ENCODE measurements at places on chromosomes 12 and 14. TPM values are rescaled to one million over a fixed set of nuclear protein-coding genes. Genes with fewer than 3 reads are reported as not detected.
A peak's percentile ranks its signal among the peaks of the same experiment; 100 is the strongest.

DNA sequence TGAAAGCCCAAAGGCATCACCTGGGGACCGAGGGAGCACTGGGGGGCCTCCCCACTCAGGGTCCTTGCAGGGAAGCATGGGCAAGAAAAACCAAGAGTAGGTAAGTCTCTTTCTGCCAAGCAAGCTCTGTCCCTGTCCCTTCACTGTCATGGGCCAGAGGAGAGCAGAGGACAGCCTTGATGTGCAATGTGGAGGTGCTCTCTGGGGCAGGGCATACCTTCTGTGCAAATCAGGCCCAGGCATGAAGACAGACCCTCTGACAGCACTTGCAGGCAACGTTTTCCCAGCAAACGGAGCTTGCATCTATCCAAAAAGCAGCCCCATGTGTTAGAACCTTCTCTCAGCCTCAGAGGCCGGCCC is 192.5 kb upstream of the PWP1 start:
- no peak for ATAC-seq

- no peak for ATAC-seq
Observed at GRCh38 chr12:11834104-11834812, 184.8 kb downstream of the ETV6 start.

GRCh38 chr14:42806909-42807315 is 1200.2 kb downstream of the LRFN5 start:
- no peak for ATAC-seq

DNA sequence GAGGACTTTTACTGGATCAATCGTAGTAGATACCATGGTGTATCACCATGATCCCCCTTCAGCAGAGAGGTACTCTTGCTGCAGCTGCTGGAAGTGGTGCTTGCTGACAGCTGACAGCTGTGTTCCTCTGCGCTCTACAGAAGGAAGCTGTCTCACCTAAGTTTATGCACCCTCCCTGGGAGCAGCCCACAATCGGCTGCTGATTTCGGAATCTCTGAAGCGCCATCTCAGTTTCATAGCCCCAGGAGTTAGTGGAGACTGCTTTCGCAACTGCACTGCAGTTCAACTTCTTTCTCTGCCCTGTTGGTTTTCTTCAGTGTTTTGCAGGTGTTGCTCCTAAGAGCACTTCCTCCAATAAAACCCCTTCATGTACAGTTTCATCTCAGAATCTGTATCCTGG is 237.9 kb downstream of the PAWR start:
- no peak for ATAC-seq

GRCh38 chr12:108752387-108752786 is 21.1 kb upstream of the CORO1C start:
- no peak for ATAC-seq

DNA sequence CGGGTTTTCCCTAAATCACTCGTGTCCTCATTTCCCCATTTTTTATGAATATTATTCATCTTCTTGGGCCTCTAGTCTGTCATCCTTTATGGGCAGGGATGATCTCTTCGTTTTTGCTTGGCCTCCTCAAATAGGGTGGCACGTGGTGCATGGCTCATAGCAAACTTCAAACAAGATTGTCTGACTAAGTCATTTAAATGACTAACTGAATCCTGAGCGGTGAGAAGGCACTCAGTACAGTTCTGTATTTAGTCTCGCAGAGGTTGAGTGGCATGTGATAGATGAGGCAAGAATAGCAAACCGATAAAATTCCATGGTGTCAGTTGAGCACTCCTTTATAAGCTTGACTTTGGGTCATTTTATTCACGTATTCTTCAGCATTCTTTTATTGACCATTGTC is 5.7 kb upstream of the JDP2 start:
- ATAC-seq: no peak

- ATAC-seq: no peak
Observed at GRCh38 chr12:6145564-6145963, 21.1 kb upstream of the VWF start.

DNA sequence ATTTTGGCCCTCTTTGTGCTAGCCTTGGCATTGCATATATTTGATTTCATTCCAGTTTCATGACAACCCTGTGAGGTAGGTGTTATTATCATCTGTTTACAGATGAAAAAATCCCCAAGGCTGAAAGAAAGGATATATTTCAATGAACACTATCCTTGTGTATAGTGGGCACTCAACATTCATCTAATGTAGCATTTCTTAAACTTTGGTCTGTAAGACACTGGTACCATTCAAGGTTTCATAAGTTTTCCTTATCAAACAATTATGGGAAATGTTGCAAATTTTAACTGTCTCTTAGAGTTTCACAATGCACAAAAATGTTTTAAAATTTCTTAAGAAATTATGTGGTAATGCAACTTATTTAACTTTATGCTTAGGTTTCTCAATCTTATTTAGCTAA is 44.3 kb downstream of the ATP23 start:
- no peak for ATAC-seq

PTPRB gene
- total RNA-seq: 0.97 TPM

DNA sequence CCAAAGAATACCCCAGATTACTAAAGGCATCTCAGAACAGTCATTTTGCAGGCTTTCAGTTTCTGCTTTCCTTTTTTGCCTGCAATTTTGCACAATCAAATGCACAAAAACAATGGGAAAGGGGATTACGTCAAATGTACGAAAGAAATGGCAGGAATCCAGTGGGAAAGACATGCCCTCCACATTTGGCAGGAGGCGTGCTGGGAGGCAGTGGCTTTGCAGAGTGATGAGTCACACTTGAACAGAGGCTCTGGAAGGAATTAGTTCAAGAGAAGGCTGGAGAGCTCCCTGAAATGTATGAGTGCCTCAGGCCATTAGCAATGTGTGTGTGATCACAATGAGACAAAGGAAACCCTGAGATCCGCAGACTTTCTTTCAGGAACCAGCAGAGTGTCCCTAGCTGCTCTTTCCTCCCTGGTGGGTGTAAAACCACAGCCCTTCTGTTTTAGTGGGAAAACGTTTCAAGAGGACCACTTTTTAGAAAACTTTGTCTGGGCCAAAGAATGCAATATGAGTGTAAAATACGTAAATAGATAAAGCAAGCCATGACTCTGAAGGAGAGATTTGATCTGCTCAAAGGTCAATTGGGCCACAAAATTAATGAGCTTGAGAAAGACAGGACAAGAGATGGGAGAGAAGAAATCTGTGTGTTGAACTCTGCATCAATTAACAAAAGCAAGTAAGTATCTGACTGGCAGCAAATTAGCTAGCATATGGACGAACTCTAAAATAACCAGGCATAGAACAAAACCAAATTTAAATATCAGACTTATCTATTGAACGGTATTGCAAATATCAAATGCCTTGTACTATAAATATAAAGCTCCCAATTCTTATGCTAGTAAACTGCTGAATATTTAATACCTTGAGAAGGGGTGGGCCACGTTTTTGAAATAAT is 155.4 kb upstream of the PDE3A start:
- peak; percentile 99 for ATAC-seq

DNA sequence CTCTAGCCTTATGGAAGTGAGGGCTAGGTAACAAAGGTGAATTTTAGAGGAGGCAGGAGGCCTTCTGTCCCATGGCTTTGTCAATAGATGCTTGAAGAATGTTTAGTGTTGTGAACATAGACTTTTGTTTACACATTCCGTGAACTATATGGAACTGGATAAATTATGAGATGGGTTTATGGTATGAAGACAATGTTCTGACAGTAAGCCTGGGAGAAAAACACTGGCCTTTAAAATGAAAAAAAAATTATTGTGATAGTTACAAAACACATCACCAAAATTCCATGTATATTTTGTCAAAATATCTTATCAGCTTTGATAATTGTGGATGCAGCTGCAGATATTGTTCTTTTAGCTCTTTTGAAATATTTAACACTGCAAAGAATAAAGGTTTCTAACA is 251.5 kb upstream of the DCN start:
- no peak for ATAC-seq

DNA sequence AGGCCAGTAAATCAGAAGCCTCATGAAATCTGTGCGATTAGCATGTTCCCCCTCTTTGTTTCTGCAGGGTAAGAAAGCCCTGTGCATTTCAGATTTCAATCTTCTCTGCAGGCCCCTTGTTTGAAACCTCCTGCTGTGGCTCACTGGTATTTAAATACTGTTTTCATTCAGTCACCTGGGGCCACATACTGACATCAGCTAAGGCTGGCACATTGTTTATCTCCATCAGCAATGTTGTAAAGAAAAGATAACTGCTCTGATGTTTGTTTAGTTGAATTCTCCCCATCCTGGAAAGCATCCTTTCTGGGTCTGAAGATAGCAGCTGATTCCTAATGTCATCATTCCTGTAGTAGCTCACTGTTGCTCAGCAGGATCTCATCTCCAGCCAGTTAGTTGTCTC is 554.9 kb downstream of the NRXN3 start:
- ATAC-seq: no peak

DNA sequence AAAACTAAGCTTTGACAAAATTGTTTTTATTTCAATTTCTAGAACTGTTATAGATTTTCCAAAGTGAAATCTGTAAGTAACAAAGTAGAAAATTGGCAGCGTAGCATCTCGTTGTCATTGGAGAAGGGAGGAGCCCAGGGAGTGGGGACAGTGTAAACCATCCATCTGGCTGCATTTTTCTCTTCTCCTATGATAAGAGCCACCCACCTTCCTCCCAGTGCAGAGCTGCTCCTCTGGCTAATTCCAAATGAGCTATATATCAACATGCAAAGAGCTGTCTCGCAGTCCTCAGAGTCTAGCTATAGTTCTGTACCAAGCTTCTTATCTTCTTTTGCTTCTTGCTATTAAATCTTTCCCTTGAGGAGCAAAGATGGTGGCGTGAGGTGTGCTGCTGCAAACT is 56.6 kb downstream of the SCN8A start:
- ATAC-seq: no peak

DNA sequence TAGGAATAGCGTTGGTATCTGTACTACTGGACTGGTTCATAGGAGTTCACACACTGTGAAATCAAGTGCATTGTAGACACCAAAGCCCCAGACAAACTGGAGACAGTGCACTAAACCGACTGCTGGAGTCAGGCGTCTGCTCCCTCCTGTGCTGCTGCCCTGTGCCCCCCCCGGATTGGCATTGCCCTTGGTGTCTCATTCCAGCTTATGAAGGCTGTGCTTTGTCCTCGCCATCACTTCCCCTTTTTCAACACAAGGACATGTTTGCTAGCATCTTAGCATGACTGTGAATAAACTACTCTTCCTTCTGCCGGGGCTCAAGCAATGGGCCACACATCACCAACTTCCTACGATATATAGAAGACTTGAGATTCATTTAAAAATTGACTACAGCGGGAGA is 84.0 kb downstream of the TMCC3 start:
- ATAC-seq: no peak

DNA sequence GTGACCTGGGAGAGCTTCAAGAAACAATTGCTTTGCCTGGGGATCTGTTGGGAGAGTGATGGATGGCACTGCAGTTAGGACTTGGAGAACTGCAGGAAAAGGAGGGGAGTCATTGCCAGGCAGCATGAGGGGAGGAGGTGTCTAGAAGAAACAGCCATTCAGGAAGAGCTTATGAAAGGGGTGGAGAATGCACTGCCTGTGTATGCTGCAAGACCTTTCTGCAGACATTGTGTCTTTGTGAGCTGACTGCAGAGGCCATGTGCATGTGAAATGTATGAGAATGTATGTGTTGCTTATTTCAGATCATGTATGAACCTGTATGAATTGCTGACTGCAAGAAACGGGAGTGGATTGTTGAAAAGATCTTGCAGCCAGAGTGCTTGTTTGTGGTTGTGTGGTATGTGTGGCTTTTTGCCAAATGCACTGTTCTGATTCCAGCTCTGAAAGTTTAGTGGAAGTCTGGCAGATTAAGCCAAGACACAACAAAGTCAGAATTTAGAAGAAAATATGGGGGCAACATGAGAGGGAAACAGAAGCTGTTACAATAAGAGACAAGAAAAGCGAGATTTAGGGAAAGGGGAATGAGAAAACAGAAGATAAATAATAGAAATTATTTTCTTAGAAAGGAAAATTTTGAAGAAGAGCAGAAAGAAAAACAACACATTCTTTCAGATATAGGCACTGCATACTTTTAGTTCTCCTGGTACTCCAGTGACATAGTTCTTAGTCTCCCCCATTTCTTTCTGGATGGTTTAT is 9.8 kb upstream of the RIMKLB start:
- ATAC-seq: peak; percentile 98

DNA sequence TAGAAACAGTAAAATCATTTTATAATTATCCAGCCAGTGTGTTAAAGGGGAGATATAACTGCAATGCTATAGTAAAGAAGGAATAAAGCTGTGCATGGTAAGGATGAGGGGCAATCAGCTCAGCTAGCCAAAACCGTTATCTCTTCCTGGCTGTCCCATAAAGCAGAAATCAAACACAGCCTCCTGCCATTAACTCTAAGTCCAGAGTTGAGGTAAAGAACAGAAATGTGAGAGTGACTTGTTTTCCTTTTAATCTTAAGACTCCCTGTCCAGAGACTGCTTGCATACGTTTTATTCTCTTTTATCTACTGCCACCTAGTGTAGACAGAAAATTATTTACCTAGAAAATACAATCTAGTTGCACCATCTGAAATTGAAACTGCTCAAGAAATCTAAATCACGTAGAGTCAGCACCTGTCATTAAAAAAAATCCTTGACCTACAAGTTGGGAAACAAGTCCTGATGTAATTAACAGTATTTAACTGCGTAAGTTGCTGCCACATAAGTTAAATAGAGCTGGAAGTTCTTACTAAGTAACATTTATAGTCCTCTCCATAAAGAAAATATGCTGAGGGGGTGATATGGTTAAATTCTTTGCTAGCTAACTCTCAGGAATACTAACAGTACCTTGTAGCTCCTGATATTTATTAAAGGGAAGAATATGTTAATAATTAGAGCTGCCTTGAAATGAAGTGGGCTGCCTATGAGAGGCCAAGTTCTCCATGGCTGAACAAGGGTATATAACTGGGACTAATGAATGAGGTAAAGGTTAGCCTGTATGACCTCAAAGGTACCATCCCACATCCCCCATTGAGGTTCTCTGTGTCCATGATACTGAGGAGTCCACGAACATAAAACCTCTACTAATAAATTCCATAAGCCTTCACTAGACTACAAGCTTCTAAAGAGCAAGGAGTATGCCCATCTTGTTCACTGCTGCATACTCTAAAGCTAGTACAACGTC is 62.7 kb downstream of the GALNT4 start:
- ATAC-seq: peak; percentile 70

All from motor neuron (in vitro differentiated cells).